ENCODE measurements at places on chromosomes 3 and 15.
A peak's percentile ranks its signal among the peaks of the same experiment; 100 is the strongest.

DNA sequence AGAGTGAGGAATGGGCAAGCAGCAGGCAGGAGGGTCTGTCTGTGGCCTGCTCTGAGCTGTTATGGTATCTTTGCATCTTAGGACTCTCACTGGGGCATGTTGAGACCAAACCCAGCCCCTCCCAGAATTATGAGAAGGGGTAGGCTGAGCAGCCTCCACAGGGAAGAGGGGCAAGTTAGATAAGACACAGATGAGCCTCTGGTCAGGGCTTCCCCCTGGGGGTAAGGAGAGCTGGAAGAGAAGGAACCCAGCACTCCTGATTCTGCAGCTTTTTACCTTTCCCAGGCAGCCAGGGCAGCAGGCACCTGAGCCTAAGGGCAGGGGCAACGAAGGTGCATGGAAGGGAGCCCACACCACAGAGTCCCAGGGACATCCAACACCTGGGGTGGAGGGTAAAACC, 19.3 kb downstream of the DUOX1 start:
- no peak for DNase-seq

DNA sequence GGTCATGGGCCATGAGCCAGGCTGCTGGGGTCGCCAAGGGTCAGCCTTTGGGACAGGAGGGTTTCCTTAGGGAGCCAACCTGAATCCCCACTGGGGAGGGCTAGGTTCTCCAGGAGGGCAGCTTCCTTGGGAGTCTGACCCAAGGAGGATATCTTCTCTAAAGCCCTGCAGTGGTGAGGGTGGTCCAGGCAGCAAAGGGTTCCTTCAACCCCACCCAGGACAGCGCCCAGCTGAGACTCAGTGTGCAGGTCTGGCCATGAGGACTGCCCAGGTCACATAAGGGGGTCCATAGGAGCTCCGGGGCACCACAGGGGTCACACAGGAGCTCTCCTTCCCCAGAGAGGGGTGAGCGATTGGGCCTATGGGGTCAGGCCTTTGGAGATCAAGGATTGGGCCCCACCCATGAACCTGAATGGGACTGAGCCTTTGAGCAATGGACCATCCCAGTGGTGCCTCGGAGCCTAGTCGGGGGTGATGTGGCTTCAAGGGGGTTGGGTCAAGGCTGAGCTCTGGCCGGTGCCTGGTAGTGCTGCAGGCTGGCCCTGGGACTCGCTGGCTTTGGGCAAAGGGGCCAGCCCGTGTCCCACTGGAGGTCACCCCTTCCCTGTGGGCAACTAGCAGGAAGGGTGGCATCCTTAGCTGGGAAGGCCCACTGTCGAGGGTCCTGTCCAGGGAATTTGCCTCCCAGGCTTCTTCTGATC, 216.5 kb downstream of the SNRPN start:
- no peak for DNase-seq

DNA sequence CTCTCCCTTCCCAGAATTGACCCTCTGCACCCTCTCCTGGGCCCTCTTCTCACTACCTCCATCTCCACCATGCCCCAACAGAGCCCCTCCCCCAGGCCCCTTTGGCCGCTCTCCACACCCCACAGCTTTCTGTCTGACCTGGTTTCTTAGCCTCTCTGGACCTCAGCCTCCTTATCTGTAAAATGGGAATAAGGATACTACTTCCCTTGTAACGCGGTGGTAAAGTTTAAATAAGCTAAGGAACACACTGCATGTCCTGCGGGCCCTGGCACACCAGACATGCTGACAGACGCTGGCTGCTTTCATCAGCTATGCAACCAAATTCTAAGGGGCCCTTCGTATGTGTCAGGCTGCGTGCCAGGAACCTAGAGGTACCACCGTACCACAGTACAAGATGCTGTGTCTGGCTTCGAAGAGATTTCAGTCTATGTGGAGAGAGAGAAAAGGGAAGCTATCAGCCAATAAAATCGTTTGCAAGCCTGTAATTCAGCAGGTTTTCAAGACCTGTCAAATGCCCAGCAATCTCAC, 777 bp upstream of the SLC51A start:
- no peak for DNase-seq

- DNase-seq: peak; percentile 12
Measured at GRCh38 chr3:114741066-114741465, 406.0 kb downstream of the ZBTB20 start.

DNA sequence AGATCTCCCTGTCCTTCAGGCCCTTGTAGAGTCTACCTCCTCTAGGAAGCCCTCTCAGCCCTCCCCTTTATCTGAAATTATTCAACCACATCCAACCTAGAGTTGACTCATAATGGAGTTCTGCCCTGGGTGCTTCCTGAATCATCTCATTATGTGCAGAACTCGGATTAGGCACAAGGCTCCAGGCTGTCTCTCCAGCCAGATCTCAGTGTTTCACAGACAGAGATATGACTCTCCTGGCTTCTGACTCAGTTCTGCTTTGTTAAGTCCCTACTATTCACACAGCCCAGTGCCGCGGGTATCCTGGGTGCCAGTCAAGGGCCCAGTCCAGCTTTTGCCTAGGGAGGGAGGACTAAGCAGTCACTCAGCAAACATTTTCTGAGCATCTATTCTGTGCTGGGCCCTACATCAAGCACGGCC, 9.3 kb downstream of the STRA6 start:
- DNase-seq: peak; percentile 52

DNA sequence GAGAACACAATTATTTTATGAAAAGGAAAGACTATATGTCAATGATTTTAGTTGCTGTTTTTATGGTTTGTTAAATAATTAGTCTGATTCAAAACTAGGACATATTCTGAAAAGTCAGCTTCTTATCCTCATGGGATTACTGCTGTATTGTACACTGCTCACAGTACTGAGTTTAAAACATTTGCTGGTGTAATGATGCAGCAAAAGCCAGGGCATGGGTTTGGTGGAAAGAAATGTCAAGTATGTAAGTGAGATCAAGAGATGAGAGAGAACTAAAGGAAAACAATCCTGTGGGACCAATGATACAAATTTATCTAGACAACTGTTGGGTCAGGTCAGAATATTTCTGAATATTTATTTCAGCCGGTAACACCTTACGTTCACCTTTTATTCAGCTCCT, 210.1 kb upstream of the ARHGEF26 start:
- no peak for DNase-seq

DNA sequence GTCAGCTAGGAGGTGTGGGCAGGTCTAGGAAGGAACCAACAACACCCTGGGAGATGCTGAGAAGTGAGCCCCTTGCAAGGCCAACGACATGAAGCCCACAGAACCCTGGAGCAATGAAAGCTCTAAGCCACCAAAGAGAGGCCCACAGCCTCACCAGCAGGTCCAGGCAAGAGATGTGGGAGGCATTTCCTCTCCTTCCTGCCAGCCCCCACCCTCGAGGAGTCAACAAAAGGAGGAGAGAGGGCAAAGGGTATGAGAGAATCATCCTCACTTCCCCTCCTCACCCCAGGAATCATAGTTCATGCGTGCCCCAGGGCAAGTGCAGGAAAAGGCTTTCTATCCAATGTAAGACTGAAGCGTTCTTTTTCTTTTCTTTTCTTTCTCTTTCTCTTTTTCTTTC, 195.8 kb downstream of the SHQ1 start:
- DNase-seq: no peak

DNA sequence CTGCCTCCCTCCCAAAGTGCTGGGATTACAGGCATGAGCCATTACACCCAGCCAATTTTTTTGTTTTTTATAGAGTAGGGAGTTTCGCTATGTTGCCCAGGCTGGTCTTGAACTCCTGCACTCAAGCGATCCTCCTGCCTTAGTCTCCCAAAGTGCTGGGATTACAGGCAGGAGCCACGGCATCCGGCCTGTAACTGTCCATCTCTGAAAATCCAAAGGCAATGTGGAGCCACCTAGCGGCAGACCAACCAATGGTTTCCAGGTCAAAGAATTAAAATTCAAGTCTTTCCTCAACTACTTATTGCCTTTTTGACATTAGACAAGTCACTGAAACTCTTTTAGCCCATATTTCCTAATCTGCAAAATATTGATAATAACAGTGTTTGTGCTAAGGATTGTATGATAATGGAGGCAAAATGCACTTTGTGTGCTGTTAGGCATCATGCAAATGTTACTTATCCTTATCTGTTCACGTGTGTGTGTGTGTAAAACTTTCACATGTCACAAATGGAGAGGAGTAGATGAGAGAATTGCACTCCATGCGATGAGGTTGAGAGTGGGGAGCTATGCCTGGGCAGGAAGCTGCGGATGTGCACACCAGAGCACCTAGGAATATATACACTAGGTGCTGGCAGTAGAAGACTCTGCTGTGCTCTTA, 48.7 kb downstream of the COL8A1 start:
- peak; percentile 14 for DNase-seq

GRCh38 chr3:66738625-66739365, 238.0 kb upstream of the LRIG1 start:
- DNase-seq: no peak

- no peak for DNase-seq
Measured at GRCh38 chr15:101148881-101149664, 102.8 kb downstream of the CHSY1 start.

GRCh38 chr3:110624576-110624975, 447.0 kb upstream of the NECTIN3 start:
- no peak for DNase-seq

- no peak for DNase-seq
Measured at GRCh38 chr3:9349321-9350117, 13.3 kb upstream of the THUMPD3 start.

DNA sequence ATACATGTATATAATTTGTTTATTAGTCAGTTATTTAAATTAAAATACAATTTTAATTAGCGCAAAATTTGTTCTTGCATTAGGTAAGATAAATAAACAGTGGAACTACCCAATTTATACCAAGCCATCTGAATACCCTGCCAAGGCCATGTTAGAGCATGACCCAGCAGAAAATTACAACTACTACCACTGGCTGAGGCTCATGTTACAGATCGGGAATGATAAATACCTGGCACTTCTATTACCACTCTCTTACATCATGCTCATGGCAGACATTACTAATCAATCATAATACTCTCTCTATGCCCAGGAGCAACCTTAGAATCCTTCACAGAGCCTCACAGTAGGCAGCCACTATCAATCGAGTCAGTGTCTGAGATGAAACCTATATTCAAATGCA, 21.2 kb upstream of the LMOD3 start:
- no peak for DNase-seq

GRCh38 chr3:192092388-192093005, 631.5 kb downstream of the PYDC2 start:
- DNase-seq: no peak

DNA sequence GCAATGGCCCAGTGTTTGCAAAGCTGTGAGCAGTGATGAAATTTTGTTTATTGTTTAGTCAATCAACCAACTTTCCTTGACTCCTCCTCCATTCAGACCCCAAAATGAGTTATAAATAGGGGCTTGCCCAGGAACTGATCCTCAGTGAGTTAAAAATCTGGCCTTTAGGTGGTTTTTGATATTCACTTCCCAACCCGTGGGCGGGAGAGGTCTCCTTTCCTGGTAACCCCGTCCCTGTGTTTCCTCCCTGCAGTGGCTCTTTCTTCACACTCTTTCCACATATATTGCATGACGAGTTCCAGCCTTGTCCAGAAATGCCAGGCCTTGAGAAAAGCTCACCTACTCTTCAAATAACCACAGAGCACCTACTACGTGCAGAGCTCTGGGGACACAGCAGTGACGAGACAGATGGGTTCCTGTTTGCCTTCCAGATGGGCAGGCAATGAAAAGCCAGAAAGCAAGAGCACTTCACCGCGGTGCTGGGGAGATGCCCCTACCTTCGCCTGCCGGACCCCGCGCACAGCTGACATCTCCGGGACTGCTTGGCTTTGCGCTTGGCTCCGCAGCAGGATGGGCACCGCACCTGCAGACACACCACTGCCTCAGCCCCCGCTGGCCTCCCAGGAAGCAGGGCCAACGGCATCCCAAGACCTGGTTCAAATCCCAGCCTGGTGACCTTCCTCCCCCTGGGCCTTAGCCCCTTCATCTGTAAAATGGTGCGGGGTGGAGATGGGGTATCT, 17.2 kb downstream of the SSUH2 start:
- DNase-seq: no peak

DNA sequence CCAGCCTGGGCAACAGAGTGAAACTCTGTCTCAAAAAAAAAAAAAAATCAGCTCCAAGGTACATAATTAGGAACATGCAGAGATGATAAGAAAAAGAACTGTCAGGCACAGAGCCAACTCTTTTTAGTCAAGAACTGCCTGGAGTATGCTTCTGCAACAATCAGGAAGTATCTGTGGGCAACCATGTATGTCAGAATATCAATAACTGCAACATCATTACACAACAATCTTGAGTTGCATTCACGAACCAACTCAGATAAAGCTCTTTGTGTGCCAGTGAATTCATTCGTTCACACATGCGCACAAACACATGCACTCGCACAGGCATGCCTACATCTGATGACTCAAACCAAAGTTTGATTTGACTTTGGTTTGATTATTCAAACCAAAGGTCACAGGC, 32.1 kb downstream of the EFHB start:
- no peak for DNase-seq

Measured in H54 (cell line).